ENCODE measurements at places on chromosomes 13 and 19.

- DNase-seq, result no peak
These were observed 38.3 kb downstream of the DNAJC15 start for GRCh38 chr13:43061496-43062280.

- DNase-seq, result no peak
These were observed 4.3 kb downstream of the GAMT start for GRCh38 chr19:1396768-1397679.

DNA sequence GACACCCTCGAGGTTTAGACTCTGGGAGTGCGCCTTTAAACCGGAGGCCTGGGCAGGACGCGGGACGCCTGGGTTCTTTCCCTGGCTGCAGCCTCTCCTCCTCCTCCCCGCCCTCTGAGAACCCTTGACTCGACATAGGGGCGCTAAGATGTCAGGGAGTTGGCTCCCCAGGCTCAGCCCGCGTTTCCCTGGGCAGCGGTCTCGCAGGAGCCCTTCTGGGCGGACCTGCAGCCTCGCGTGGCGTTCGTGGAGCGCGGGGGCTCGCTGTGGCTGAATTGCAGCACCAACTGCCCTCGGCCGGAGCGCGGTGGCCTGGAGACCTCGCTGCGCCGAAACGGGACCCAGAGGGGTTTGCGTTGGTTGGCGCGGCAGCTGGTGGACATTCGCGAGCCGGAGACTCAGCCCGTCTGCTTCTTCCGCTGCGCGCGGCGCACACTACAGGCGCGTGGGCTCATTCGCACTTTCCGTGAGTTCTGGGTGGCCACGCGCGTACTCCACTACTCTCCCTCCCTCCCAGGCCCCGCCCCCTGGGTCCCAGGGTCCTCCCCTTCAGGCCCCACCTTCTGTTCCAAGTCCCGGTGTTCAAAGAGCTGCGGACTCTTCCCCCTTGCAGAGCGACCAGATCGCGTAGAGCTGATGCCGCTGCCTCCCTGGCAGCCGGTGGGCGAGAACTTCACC, 1.3 kb downstream of the ICAM5 start:
- peak; percentile 67 for DNase-seq

DNA sequence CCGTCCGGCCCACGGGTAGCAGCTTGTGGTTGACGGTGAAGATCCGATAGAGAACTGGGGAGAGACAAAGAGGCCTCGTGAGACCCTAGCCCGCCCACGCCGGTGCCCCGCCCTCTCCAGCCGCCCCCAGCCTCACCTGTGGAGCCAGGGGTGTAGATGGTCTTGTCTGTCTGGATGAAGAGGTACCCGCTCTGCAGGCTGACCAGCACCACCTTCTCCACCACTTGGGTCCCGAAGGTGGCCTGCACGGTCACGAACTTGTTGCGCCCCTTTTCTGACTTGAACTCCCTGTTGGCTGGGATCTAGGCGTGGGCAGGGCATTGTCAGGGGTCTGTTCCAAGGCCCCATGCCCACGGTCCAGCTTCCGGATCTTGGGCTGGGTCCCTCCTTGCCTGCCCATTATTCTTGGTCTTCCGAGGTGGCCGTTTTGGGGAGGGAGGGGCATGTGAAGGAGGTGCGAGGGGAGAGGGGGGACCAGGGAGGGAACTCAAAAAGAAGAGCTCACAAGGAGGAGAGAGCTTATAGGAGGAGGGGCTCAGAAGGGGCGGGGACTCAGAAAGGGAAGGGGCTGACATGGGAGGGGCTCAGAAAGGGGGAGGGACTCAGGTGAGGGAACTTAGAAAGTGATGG, 2.2 kb downstream of the C3 start:
- no peak for DNase-seq

- no peak for DNase-seq
These were observed 3.9 kb downstream of the SAE1 start for GRCh38 chr19:47134545-47134944.

DNA sequence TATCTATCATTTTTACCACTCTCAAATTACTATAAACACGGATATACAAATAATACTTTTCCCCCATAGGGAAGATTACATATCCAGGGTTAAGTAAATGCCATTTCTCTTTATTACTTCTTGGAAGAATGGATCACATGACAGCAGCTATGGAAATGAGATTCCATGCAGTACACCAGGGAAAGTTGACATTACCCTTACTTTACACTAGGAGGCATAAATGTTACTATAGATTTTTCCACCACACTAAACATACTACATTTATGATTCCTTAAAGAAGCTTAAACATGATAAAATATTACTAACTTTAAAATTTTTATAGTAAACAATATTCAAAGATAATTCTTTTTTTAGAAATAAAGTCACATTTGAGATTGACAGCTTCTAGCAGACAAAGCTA, 611.4 kb downstream of the PCDH9 start:
- no peak for DNase-seq

DNA sequence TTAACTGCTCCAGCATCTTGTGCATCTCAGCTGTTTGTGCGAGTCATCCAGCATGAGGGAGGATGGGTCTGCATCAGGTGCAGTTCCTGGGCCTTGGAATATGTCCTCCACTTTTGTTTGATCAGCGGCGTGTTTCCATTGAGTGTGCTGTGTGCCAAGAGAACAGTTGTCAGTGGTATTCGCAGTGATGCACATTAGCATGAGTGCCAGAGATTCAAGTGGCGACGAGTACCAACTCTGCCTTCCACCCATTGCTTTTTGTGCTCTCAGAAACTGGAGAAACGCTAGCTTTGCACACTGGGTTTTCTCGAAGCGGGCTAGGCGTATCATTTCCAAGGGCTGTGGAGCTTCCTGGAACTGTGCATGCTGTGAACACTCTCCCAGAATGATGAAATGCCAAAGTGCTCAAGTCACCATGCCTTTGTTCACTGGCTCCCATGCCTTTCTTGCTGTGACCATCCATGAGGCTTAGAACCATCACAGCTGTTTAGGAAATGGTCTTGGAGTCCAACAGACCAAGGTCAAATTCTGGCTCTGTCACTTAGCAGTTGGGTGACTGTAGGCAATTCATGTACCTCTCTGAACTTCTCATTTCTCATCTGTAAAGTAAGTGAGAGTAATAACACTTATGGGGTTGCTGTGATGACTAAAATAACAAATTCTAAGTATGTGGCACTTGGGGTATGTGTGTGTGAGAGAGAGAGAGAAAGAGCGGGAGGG, 18.4 kb downstream of the LRCH1 start:
- no peak for DNase-seq

- DNase-seq, result no peak
These were observed 22.0 kb upstream of the POU4F1 start for GRCh38 chr13:78625384-78625783.

DNA sequence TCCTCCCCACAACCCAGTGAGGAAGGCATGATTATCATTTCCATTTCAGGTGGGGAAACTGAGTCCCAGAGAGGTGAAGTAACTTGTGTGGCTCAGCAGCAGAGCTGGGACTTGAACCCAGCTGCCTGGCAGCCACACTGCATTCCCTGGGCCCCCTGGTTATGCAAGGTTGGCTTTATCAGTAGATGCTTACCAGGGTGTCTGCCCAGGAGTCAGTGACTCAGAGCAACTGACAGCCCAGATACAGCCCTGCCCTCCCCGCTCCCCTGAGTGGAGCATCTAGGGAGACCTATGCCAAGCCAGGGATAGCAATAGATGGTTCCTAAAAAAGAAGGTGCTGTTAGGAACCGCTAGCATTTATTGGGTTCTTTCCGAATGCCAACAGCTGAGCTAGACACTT, 5.9 kb downstream of the IGLON5 start:
- no peak for DNase-seq

GRCh38 chr19:30407068-30407709, 35.0 kb downstream of the ZNF536 start:
- DNase-seq, result no peak

DNA sequence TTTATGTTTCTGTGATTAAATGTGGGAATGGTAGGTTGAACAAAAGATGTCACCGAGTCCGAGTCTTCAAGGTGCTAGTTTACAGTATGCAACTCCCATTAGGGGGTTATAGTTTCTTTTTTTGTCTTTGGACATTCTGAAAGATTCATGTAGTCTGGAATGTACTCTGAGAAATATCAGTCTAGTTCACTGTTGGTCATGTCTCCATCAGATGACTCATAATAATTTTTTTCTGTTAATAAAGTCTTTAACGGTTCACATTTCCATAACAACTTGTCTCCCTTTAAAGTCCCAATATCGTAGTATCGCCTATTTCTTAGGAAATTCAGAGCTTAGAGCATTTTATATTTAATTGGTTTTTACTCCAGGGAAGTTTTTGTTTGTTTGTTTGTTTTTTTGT, 13.5 kb upstream of the ESD start:
- DNase-seq, result no peak

- DNase-seq, result no peak
These were observed 4.0 kb downstream of the ZNF223 start for GRCh38 chr19:44055870-44056269.

- DNase-seq, result no peak
These were observed 4.4 kb upstream of the FKRP start for GRCh38 chr19:46741447-46741846.

GRCh38 chr13:69857183-69857821, 250.3 kb upstream of the ATXN8OS start:
- no peak for DNase-seq

GRCh38 chr19:7928741-7929701, 3.1 kb upstream of the CTXN1 start:
- no peak for DNase-seq

DNA sequence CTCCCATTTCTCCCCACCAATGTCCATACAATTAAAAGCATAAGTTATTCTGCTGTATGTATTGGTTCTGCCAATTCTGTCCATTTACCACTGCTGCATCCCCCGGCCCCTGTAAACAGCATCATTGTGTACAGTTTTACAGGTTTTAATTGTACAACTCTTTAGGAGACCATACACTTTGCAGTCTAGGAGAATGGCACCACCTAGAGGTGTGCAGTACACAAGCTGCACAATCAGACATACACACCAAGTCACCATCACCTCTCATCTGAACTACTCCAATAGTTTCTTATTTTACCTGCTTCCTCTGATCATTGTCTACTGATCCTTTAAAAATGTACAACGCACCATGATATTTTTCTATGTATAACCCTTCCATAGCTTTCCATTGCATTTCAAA, 855.9 kb upstream of the KLHL1 start:
- no peak for DNase-seq

DNA sequence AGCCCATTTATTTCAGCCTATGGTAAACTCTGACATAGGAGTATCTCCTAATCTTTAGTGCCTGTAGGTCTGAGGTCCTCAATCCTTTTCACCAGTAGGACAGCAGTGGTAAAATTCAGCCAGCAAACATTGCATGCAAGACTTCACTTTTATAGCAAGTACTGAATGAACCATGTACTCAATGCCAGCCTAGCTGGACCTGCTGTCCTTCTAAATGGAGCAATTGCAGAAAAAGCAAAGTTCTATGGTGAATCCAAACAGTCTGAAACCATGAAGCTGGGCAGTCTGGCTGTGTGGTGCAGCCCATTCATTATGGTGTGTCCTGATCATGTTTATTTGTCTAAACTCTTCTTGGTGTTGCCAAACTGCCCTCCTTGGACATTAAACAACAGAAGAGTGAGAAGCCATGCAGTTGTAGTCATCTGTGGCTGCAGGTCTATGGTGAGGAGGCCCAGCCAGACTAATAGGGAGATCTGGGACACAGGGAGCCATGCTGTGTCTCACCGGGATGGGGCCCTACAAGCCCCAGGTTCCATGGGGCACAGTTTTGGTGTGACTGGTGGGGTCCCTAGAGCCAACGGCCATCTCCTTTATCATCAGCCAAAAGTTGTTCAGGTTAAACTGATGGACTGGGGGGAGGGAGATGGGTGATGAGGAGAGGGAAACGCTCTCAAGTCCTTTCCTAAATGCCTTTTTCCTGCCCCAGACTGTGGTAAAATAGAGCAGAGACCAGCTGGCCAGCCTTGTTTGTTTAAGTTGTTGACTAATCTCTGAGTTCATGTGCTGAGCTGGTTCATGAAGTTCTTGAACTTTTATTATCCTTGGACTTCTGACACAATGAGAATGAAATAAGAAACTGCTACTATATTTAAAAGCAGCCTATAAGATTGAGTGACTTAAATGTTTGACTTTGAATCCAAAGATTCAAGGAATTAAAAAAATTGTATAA, 20.6 kb upstream of the TNFSF11 start:
- DNase-seq, result no peak

GRCh38 chr19:12140545-12141404, 625 bp upstream of the ZNF20 start:
- peak; percentile 92 for DNase-seq

DNA sequence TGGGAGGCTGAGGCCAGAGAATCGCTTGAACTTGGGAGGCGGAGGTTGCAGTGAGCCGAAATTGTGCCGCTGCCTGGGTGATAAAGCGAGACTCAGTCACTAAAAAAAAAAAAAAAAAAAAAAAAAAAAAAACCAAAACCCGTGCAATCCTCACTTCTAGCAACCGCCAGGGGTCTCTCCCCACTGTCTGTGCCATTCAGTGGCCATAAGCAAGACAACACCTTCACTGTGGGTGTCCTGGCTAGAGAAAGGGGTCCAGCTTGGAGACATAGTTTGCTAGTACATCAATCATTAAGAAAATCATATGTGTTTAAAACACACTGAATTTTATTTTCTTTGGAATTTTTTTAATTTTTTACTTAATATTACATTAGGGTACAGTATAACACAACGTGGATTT, 68.2 kb downstream of the RASL11A start:
- DNase-seq, result no peak

DNA sequence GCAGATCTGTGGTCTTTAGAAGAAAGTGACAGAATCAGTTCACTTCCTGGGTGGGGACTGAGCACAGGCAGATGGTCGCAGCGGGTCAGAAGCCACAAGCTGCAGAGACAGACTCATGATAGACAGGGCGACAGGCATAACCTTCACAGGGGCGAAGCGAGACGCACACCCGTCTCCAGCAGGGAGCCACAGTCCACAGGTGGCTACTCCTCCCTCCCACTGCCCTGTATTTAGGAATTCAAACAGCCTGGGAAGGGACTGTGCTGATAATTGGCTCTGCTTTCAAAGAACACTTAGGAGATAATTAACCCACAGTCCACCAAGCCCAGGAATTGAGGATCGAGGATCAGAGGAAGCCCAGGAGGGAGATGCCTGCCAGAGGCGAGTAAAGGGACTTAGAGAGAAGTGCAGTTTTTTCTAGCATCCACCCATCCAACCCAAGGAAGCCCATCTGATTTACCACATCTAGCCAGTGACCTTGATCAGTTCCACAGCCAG, 23.2 kb downstream of the RFX2 start:
- no peak for DNase-seq

GRCh38 chr13:109786457-109787134, at the start of gene IRS2:
Gene IRS2 (minus strand): TSS chr13:109786583. CDS start chr13:109786053, 530 bp downstream.
- peak; percentile 93 for DNase-seq

DNA sequence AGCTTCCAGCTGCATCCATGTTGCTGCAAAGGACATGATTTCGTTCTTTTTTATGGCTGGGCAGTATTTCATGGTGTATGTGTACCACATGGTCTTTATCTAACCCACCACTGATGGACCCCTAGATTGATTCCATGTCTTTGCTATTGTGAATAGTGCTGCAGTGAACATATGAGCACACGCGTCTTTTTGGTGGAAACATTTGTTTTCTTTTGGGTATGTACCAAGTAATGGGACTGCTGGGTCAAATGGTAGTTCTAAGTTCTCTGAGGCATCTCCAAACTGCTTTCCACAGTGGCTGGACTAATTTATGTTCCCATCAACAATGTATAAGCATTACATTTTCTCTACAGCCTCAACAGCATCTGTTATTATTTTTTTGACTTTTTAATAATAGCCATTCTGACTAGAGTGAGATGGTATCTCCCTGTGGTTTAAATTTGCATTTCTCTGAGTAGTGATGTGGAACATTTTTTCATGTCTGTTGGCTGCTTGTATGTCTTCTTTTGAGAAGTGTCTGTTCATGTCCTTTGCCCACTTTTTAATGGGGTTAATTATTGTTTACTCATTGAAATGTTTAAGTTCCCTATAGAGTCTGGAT, 6.8 kb upstream of the UBE2L5 start:
- no peak for DNase-seq

GRCh38 chr13:51048616-51049015, 62.5 kb downstream of the C13orf42 start:
- DNase-seq, result no peak
